ENCODE measurements at places on chromosomes 12 and 14.

DNA sequence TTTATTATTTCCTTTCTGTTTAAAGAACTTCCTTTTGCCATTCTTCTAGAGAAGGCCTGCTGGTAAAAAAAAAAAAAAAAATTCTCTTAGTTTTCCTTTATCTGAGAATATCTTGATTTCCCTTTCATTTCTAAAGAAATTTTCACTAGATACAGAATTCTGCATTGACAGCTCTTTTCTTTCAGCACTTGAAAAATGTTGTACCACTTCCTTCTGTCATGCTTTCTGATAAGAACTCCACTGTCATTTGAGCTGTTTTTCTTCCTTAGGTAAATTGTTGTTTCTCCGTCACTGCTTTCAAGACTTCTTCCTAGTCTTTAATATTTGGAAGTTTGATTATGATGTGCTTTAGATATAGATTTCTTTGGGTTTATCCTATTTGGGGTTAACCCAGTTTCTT, 113.6 kb upstream of the BTG1 start:
- DNase-seq = no peak

DNA sequence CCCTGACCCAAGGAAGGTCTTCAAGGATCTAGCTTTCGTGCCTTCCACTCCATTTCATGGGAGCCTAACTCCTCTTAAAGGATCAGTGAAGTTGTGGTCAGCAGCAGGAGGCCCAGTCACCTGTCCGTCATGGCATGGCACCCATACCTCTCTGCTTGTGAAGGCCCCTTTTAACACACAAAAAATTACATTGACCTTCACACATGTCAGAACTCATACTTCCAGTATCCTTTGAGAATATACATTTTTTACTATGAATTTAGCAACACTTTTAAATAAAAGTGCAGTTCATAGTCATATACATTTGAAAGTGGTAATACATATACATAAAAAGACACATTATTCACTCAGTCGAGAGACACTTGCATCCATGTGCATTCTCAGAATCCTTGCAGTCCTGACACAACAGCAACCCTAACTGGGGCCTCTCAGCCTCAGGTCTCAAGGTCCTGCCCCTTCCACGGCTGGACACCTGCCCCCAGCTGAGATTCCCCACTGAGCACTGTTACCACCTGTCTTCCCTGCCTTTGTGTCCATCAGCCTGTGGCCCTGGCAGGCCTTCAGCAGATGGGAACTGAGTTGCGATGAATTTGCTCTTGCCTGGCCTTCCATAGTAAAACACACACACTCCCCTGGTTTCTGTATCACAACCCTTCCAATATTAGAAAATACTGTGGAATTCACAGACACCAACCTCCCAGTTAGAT, 3.7 kb upstream of the KRT3 start:
- DNase-seq = no peak

GRCh38 chr14:85175556-85175955, 354.4 kb upstream of the FLRT2 start:
- no peak for DNase-seq

DNA sequence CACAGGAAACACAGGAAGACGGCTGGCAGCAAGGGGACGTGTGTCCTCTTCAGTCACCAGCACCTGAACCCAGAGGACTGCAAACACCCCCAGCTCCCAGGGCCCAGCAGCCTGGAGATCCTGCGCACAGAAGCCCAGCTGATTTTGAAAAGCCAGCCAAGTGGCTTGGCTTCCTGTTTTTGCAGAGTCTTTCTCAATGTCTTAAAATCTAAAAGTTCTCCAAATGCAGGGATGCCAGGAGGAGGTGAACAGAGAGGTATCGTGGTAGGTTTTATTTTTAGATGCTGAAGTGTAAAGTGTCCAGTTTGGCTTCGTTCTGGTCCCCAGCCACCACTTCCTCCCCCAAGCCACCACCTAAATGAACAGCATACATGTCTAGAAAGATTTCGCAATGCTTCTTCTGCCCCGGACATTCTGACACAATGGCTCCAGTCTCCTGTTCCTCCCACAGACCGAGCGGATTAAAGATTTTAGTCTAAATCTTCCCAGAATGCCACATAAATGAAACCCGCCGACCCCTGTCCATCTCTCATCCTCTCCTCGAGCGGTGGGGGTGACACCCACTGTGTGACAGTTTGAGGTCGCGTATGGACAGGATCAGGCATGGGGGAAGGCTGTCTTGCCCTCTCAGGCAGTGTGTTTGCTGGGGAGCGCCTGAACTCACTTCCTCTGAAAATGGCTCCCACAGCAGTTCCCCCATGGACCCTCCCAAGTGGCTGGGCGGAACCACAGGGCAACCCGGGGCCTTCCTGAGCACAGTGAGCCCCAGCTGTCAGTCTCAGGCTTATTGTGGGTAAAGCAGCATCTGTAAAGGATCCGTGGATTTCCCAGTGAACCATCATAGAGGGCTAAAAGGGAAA, 41.6 kb downstream of the ITPK1 start:
- DNase-seq = no peak

DNA sequence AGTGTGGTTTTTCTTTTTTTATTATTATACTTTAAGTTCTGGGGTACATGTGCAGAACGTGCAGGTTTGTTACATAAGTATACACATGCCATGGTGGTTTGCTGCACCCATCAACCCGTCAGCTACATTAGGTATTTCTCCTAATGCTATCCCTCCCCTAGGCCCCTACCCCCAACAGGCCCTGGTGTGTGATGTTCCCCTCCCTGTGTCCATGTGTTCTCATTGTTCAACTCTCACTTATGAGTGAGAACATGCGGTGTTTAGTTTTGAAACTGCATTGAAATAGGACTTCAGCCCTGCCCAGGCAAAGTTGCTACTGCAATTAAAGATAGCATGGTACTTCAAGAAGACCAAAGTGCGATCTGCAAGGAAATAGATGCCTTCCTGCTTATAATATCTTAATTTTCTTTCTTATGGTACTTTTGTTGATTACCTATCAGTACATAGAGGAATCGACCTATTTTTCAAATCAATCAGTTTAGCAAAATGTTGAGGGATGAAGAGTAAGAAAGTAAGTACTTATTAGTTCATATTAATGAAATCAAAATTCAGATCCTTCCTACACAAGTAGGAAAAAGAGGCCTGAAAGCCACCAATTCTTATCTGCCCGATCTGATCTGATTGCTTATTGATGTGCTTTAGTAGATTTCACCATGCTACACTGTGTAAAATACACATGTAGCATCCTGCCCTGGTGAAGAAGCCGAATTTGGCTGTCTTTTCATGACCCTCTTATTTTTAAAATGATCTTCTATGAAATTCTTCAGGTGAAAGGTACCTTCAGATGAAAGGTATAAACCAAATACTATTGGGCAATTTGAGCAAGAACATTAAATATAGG, 1.6 kb downstream of the LTA4H start:
- DNase-seq = no peak

DNA sequence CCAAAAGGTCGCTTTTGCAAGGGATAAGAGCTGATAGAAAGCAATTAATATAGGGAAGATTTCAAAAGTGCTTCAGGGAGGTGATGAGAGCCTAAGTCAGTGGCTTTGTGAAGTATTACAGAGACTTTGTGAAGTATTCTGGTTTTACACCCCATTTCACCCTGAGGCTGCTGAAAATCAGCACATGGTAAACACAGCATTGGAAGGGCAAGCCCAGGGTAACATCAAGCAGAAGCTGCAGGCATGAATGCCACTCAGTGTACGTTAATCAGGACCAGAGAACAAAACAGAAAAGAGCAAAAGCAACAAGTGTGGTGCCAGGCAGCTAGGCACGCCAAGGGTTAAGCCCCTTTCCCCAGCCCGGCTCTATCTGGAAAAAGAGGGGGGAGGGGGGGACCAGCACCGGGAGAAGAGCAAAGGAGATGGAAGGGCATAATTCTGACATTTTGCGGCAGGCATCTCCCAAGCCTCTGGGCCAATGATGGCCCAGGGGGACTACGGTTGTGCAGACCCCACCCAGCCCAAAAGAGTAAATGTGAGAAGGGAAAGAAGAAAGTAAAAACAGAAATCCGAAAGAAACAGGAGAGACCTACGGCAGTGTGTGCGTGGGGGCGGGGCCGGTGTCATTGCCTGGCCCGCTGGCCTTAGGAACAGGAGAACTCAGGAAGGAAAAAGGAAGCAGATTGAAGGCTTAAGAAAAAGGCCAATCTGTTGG, 58.9 kb downstream of the DHRS2 start:
- DNase-seq = no peak

DNA sequence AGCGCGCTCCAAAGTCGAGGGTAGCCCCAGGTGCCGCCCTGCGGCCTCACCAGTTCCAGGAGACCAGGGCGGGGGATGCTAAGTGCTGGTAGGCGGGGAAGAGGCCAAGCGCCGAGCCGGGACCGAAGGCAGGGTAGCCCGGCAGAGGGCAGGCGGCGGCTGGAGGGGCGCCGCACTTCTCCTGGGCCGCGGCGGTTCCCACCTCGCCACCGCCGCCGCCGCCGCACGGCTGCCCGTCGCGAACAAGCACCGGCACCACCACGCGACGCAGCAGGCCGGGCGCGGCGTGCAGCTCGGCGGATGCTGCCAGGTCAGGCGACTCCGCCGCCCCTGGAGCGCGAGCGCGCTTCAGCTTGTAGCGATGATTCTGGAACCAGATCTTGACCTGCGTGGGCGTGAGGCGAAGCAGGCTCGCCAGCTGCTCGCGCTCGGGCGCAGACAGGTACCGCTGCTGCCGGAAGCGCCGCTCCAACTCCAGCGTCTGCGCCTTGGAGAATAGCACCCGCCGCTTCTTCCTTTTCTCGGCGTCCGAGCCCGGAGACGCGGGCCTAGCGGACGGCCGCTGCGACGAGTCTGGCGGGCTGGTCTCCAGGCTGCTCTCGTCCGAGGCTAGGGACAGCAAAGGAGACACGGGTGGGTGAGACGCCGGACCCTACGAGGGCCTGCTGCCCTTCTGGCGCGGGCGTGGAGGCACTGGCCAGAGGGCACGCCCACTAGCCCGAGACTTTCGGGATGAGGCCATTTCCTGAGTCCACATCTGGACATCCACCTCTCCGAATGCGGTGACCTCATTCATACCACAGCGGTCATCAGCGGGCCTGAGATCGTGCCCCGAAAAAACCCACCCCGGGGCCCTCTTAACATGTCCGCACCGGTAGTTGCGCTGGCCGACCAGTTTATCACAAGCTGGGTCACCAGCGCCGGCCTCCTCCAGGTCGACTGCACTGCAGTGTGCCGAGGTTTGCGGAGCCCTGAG, 1.3 kb downstream of the NKX2-8 start:
- peak; percentile 30 for DNase-seq

- no peak for DNase-seq
Measured at GRCh38 chr14:94115058-94115591, 4.6 kb downstream of the IFI27 start.

DNA sequence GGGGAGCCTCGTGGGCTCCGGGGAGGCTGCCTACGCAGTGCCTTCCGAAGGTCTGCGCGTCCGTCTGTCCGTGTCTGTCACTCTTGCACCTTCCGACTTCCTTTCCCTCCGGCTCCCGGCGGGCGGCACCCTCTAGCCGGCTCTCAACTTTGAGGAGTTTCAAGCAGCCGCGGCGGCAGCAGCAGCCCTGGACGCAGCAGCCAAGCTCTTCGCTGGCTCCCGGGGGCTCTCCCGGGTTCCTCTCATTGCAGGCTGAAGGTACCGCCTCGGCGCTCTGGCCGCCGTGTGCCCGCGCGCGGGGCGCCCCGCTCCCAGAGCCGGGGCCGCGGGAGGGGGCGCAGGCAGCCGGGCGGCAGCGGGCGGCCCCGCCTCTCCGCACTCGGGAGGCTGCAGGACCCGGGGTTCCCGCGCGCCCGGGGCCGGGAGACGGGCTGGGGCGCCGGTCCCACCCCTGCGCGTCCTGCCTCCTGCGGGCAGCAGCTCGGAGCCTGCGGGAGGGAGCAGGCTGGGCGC, at the start of the genes AMIGO2 and PCED1B:
TSS of gene AMIGO2 (minus strand) at position 492 of the 513 bp plus-strand sequence. CDS start 957 bp downstream, outside the sequence.
TSS of gene PCED1B (plus strand) at position 154 of the 513 bp plus-strand sequence. CDS start 155,443 bp downstream, outside the sequence.
- DNase-seq = peak; percentile 31

DNA sequence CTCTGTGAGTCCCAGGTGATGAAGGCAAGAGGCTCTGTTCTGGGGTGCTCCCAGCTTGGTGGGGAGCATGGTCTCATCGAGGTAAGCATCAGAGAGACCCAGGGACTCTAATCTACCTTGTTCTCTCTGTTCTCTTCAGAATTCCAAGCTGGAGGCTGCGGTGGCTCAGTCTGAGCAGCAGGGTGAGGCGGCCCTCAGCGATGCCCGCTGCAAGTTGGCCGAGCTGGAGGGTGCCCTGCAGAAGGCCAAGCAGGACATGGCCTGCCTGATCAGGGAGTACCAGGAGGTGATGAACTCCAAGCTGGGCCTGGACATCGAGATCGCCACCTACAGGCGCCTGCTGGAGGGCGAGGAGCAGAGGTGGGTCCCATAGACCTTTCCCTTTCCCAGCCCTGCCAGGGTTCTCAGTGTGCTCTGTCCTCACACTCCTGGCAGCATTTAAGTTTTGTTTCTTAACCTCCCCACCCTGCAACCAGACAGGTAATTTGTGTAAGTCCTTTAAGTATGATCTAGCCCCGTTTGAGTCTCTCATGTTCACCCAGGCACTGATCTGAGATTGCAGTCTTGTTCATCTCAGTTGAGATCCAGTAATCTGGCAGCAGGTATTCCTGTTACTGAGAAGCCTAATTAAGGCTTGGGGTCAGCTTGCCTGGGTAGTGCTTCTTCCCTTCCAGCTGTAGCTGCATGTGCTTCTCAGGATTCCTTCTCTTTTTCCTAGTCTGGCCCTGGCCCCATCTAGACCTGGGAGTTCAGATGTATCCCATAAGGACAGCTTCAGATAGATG, 14.8 kb upstream of the KRT81 start:
- no peak for DNase-seq

DNA sequence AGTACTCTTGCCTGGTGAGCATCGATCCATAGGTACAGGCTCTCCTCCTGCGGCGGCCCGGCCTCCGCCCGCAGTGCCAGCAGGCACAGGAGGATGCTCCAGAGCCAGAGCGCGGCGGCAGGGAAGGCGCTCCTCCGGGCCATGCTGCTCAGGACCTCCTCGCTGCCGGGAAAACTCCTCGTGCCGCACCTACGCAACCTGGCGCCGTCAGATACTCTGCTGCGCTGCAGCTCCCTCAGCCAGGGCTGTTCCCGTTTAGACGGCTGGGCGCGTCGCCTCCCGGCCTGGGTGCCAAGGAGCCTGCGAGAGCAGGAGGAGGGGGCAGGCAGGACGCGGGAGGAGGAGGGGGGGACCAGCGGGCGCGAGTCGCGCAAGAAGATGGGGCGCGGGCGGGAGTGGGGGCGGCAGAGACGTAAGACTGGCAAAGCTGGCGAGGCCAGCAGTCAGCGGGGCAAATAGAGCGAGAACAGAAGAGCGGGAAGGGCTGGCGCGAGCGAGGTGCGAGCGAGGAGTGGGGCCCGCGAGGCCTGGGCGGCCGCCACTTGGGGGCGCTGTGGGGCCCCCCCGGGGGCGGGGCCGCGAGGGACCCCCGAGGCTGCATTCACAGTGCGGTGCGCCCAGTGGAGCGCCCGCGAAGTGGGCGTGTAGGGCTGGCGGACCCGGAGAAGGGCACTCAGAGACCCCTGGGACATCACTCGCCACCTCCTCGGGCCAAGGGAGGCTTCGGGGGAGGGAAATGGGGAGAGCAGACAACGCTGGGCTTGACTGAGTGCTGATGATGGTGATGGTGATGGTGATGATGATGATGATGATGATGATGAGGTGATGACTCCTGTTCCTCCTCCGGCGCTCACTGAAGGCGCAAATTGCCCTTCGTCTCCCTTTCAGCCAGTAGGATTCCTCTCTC, at the start of gene WIF1:
TSS of gene WIF1 (minus strand) at position 257 of the 907 bp plus-strand sequence. CDS start at position 143, 114 bp downstream.
- DNase-seq = no peak

Data from T1000 (cell line).